ENCODE measurements at places on chromosomes 11 and 22.

GRCh38 chr11:93072229-93072914 lies 102.9 kb downstream of the MTNR1B start:
- DNase-seq = no peak

- no peak for DNase-seq
Observed at GRCh38 chr22:30881361-30882183, 87.0 kb downstream of the MORC2 start.

DNA sequence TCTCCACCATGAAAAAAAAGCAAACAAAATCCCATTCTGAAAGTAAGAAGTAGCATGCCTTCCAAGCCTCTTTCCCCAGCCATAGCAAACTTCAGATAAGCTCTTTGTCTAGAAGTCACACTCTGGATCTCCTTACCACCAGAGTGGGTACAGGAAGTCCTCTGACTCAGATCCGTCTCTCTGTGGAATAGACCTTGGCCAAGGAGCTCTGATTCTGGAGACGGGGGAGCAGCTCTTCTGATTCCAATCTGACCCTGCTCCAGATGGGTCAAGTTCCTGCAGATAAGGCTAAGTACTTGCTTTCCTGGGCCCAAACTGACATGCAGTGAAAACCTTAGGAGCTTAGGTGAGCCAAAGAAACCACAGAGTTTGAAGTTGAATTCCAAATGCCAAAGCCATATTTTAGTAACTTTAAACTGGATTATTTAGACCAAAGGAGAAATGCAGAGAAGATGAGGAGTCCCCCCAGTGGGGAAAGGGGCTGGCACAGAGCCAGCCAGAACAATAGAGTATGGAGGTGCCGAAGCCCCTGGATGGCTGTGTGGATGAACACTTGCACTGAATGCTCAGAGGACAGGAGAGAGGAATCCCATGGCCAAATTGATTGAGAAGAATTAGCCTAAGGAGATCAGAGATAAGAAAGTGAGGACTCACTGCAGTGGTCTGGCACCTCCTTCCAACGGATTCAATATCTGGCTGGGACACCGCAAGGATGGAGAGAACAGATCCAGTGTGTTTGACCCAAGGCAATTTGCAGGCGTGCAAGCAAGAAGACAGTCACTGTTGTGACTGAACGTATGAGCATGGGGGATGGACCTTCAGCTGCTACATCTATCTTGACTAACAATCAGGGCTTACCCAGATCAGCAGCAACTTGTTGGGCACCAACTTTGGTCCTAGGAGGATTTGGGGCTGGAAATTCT lies 54.9 kb downstream of the ENDOD1 start:
- no peak for DNase-seq

- DNase-seq = no peak
Observed at GRCh38 chr11:2790568-2790921, 90.8 kb upstream of the KCNQ1OT1 start.

DNA sequence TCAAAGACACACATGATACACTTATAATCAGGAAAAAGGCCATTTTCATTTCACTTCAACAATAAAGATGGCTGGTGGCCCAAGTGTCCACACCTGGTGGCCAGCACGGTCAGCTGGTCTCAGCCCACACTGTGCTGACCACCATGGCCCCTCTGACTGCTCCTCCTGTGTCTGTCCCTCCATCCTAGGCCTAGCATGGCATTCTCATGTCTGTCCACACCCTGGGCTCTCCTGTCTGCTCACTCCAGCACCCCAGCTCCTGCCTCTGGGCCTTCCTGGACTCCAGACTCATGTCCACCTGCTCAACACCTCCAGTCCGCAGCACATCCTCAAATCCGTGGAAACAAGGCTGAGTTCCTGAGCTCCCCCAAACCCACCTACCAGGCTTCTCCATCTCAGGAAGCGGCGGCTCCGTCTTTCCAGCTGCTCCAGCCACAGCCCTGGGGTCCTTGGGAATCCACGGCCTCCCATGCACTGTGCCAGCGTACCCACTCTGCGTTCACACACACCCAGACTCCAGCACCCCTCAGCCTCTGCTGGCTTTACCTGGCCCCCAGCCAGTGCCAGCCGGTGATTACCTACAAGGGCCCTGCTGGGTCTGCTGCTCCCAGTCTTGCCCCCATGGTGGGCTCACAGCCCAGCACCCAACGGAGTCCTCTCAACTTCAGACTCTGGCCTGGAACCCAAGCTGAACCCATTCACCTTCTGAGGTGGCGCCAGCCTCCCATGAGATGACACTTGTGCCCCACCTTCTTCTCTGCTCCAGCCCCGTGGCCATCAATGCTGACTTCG lies 13.9 kb downstream of the SIRT3 start:
- DNase-seq = no peak

- no peak for DNase-seq
Observed at GRCh38 chr11:117927926-117928325, 1.3 kb downstream of the TMPRSS13 start.

- no peak for DNase-seq
Observed at GRCh38 chr11:42524534-42525227, 787.1 kb upstream of the API5 start.

DNA sequence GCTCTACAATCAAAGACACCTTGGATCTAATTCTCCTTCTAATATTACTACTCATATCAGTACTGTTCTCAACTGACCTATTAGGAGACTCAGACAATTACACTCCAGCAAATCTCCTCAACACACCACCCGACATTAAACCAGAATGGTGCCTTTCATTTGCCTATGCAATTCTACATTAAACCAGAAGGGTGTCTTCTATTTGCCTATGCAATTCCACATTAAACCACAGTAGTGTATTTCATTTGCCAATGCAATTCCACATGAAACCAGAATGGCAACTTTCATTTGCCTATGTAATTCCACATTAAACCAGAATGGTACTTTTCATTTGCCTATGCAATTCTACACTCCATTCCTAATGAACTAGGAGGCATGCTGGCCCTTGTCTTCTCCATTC lies 15.3 kb upstream of the APOL3 start:
- DNase-seq = no peak

DNA sequence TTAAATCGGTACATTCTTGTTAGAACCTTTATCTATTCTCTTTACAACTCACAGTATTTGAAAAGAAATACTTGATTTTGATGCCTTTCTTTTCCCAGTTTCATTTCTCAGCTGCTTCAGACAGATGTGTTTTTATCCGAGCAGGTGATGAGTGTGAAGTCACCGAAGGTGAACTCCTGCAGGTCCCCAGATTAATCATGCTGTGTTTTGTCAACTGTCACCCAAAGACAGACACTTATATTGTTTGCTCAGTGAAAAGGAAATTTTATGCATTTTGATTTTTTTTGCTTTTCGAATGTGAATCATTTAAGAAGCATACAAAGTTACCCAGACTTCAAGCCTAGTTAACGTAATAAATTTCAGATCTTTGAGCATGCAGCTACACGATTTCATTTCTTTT lies 7.8 kb upstream of the TMPRSS13 start:
- DNase-seq = no peak

GRCh38 chr22:44645531-44645930 lies 56.5 kb upstream of the PRR5 start:
- no peak for DNase-seq

DNA sequence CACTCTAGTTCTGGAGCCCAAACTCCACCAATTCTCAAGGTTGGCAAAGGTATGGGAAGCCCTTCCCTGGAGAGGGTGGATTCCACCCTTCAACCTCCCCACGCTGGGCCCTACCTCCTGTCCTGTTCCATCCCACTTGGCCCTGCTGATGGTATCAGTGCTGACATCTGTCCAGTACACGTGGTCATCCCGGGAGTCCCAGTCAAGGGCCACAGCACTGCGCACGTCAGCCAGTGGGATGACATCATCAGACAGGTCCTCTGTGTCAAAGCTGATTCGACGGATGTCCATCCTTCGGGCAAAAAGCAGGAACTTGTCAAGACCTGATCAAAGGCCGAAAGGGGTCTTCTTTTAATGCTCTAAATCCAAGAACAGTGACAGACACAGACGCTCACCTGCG lies 32.1 kb downstream of the LRP4 start:
- no peak for DNase-seq

GRCh38 chr11:16610213-16610737 lies 128.2 kb upstream of the C11orf58 start:
- no peak for DNase-seq

DNA sequence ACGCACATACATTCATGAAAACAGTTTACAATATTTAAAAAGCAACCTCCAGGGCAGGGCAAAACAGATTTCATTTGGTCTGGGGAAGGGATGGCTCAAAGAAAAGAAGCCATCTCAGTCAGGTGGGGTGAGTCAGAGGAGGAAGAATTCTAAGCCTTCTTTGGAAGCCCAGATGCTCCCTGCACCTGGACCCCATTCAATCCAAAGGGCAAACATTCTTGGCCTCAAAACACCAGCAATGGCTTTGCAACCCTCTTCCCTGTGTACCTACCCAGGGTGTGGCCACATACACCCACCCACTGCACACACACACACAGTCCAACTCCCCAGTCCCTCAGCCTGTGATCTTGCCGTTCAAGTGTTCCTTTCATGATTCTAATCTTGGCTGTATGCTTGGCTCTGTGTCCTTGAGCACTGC lies 2.0 kb downstream of the KCNE3 start:
- no peak for DNase-seq

DNA sequence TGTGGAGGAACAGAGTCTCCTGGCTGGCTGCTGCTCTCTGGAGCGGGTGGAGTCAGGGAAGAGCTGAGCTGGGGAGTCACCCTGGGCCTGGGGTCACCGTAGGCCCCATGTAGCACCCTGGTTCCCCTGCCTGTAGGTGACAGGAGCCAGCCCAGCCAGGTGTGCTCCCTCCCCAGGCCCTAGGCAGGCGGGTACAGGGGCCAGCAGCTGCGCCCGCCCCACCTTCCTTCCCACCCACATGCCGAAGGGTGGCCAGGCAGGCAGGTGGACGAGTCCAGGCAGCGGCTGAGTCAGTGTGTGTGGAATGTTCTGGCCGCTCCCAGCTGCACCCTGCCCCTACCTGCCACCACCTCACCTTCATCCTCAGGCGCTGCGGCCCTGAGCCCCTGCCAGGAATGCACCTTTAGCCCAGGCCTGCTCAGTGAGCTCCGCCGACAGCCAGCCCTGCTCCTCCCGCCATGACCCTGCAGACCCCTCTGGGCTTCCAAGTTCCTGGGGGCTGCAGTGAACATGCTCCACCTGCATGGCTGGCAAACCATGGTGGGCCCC lies 654 bp upstream of the SYT8 start:
- no peak for DNase-seq

- no peak for DNase-seq
Observed at GRCh38 chr11:70488171-70488703, 89.9 kb downstream of the CTTN start.

DNA sequence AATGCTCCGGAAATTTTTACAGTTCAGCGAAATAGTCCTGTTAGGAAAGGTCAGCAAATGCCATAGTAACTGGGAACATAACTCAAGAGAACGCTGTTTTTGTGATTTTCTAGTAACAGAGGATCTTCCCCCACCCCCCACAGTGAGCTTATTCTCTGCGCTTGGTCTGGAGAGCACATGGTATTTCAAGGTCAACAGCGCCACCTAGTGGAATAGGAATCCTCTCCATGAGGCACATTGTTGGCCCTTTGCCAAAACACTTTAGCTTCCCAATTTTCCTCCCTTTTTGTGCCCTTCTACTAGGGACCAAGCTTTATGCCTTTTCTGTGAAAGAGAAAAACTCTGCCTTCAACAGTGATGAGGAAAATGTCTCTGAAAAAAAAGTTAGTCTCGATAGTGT lies 13.2 kb upstream of the OR4C12 start:
- DNase-seq = no peak

GRCh38 chr11:64969209-64969608 lies 2.7 kb downstream of the MAJIN start:
- no peak for DNase-seq

- no peak for DNase-seq
Observed at GRCh38 chr22:30838111-30838510, 130.5 kb downstream of the MORC2 start.

DNA sequence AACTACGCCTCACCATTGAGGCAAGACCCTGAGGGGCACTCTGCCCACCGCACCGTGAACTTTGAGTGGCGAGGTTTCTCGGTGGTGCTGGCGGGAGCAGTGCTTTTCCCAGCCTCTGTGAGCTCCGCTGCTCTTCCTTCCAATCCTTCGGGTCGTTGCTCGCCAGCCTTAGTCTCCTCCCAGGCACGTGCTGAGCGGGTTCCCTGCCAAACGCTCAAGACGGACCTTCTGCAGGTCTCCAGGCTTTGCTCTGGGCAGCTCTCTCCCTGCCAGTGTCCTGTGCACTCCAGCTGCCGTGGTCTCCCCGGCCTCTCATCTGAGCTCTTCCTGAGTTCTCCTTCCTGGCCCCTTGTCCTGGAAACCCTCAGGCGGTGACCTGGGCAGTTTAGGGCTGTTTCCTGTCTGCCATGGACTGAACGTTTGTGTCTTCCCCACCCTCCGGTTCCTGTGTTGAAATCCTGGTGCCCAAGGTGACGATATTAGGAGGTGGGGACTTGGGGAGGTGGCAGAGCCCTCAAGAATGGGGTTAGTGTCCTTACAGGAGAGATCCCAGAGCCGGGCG lies 11.2 kb upstream of the MUC6 start:
- no peak for DNase-seq

GRCh38 chr11:133946541-133947318 lies 10.0 kb downstream of the IGSF9B start:
- no peak for DNase-seq

DNA sequence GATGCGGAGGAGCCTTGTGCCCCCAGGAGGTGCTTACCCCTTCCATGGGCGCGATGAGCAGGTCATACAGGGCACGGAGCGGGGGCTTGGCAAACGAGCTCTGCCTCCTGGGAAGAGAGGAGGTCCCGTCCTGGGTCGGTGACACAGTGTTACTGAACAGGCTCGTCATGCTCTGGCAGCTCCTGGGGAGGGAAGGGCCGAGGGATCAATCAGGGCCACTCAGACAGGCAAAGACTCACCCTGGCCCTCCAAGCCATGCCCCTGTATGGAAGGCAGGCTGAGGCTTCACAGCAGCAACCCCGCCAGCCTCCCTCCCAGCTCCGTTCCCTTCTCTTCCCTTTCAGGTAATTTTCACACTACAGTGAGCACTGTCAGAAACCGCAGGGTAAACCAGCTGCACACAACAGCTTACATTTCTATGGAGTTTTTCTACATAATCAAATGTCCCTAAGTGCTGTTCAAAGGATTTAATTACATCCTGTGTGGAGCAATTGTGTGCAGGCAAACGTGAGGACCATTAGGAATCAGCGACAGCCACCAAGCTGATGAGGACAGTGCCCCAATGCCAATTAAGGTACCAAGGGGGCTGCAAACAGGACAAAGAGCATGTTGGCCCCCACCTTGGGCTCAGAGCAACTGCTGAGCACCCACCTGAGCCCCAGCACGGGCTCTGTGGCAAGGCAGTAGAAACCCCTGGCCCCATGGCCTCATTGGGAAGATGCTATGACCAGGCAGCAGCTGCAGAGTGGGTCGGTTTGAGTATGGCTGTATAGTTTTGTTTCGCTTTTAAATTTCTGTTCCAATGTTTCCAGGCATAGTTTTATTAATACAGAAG lies 95.4 kb upstream of the PITPNB start:
- no peak for DNase-seq

Data from activated naive CD4-positive, alpha-beta T cell (primary cell).